A549 treated with dexamethasone at 1 μM for 4 hours (cell line): ENCODE measurements at places on chromosomes 2 and 18. TPM values are rescaled to one million over a fixed set of nuclear protein-coding genes. Genes with fewer than 3 reads are reported as not detected.

Gene TMEM37
- 1.3 to 2.7 TPM (median 2.5 TPM) in 5 replicates for total RNA-seq

Gene ALPG
- total RNA-seq, result 0.37 to 0.74 TPM (median 0.49 TPM) in 5 replicates

Gene SAG
- total RNA-seq, result 0.24 TPM in 1 of 5 replicates, not detected in the others

Gene INHA
- 0.35 to 0.47 TPM (median 0.38 TPM) in 5 replicates for total RNA-seq

Gene DPP10
- not detected in 5 replicates for total RNA-seq

Gene COL6A3
- total RNA-seq, result 0.18 to 0.41 TPM (median 0.33 TPM) in 5 replicates

Gene SMIM21
- total RNA-seq, result not detected in 5 replicates

Gene SLC9A2
- 2.4 to 3.8 TPM (median 3.6 TPM) in 5 replicates for total RNA-seq

Gene CCDC85A
- total RNA-seq, result 0.25 to 0.39 TPM (median 0.34 TPM) in 5 replicates

Gene NAT8
- total RNA-seq, result not detected in 5 replicates

Gene NCOA1
- total RNA-seq, result 8.9 to 13.4 TPM (median 12.2 TPM) in 5 replicates

Gene SKOR2
- total RNA-seq, result not detected in 5 replicates

Gene DSC1
- not detected in 5 replicates for total RNA-seq

Gene SULT1C4
- total RNA-seq, result not detected in 5 replicates

Gene ATP6V1B1
- total RNA-seq, result 1.2 to 2.4 TPM (median 1.8 TPM) in 5 replicates

Gene IL1F10
- total RNA-seq, result not detected in 5 replicates

Gene DSG1
- not detected in 5 replicates for total RNA-seq

Gene OTOF
- 0.06 to 0.44 TPM (median 0.19 TPM) in 5 replicates for total RNA-seq

Gene CRACDL
- total RNA-seq, result 2.7 to 6.0 TPM (median 4.7 TPM) in 5 replicates

Gene CCT7
- 634 to 838 TPM (median 651 TPM) in 5 replicates for total RNA-seq

Gene HAAO
- not detected in 5 replicates for total RNA-seq

Gene QPCT
- total RNA-seq, result 20.1 to 22.8 TPM (median 21.9 TPM) in 5 replicates

Gene HPCAL1
- 190 to 299 TPM (median 276 TPM) in 5 replicates for total RNA-seq

Gene UGT1A10
- 0.05 TPM in 1 of 5 replicates, not detected in the others for total RNA-seq

Gene SLC14A1
- not detected in 5 replicates for total RNA-seq

Gene C2orf78
- total RNA-seq, result not detected in 5 replicates

Gene NOTO
- 0.02 TPM in 3 of 5 replicates, not detected in the others for total RNA-seq

Gene SPP2
- total RNA-seq, result not detected in 5 replicates

Gene VWA3B
- total RNA-seq, result 0.12 to 0.24 TPM (median 0.19 TPM) in 3 of 5 replicates, not detected in the others

Gene SPC25
- 16.6 to 19.7 TPM (median 18.6 TPM) in 5 replicates for total RNA-seq

Gene TGFA
- total RNA-seq, result 4.4 to 8.2 TPM (median 4.9 TPM) in 5 replicates

Gene TTC21B
- 3.4 to 5.1 TPM (median 4.6 TPM) in 5 replicates for total RNA-seq

Gene FASTKD1
- total RNA-seq, result 20.3 to 24.1 TPM (median 23.6 TPM) in 5 replicates

Gene ACMSD
- total RNA-seq, result not detected in 5 replicates

Gene BCL11A
- total RNA-seq, result 0.01 to 0.14 TPM (median 0.09 TPM) in 5 replicates

Gene GPR155
- 0.18 to 0.52 TPM (median 0.40 TPM) in 5 replicates for total RNA-seq

Gene PPP1R1C
- 1.1 to 2.3 TPM (median 1.5 TPM) in 5 replicates for total RNA-seq

Gene GIGYF2
- total RNA-seq, result 24.5 to 34.2 TPM (median 29.1 TPM) in 5 replicates

Gene SPATA3
- not detected in 5 replicates for total RNA-seq

Gene CRYBA2
- total RNA-seq, result 0.31 TPM in 1 of 5 replicates, not detected in the others

Gene TWIST2
- total RNA-seq, result 8.1 to 12.9 TPM (median 12.3 TPM) in 5 replicates

Gene SERPINB4
- 0.05 to 0.18 TPM (median 0.14 TPM) in 5 replicates for total RNA-seq

Gene FN1
- total RNA-seq, result 192 to 270 TPM (median 224 TPM) in 5 replicates

Gene MYOM1
- total RNA-seq, result 0.07 to 0.30 TPM (median 0.25 TPM) in 5 replicates

Gene UGP2
- total RNA-seq, result 101 to 114 TPM (median 112 TPM) in 5 replicates

Gene RMDN2
- 4.8 to 5.5 TPM (median 5.0 TPM) in 5 replicates for total RNA-seq

Gene TET3
- total RNA-seq, result 7.7 to 15.5 TPM (median 13.0 TPM) in 5 replicates

Gene EFR3B
- 7.9 to 11.1 TPM (median 10.0 TPM) in 5 replicates for total RNA-seq

Gene GNAL
- total RNA-seq, result 5.7 to 8.6 TPM (median 7.4 TPM) in 5 replicates

Gene FZD7
- 5.5 to 6.9 TPM (median 6.5 TPM) in 5 replicates for total RNA-seq

Gene CD8A
- total RNA-seq, result 0.28 to 0.51 TPM (median 0.30 TPM) in 5 replicates

Gene HRH4
- not detected in 5 replicates for total RNA-seq
